Activated T-cell treated with anti-CD3 and anti-CD28 coated beads, Interleukin-2, amount 50 U/mL, for 1 hour (primary cell): ENCODE measurements at places on chromosomes 13 and 19.
A peak's percentile ranks its signal among the peaks of the same experiment; 100 is the strongest.

DNA sequence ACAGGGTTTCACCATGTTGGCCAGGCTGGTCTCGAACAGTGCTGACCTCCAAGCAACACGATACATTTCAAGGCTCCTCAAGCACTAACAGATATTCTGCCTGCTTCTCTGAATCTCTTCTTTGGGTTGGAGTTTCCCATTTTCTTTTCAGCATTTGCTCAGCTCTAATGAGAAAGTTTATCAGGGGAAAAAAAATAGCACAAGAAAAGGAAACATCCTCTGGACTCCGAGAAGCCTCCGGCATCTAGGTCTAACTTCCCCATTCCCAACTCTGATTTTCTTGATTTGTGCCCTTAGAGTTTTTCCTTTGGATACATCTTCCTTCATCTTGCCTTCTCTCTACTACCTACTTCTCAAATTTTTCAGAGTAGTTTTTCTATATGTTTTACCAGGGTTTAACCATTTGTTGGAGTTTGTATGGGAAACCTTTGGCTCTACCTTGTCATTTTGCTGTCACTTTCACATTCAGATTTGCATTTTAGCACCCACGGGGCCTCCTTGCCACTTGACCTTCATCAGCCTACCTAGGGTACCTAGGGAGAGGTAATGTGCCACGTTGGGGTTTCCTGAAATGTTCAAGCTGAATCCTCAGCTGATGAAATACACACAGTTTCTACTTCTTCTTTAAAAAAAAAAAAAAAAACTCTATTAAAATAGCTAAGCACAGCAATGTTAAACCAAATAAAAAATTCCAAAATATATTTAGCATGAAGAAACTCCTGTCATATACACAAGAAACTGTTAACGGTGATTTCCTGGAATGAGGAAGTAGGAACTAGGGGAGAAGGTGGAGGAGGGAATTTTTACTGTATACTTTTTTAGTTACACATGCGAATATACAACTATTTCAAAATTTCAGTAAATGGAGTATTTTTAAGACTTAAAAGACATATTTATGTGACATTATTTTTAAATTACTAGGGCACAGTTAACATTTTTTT, 5.1 kb upstream of the USP12 start:
- DNase-seq, result no peak

- DNase-seq, result peak; percentile 75
Measured at GRCh38 chr19:51690454-51691073, 2.6 kb upstream of the SPACA6 start.

- no peak for DNase-seq
Measured at GRCh38 chr13:46687810-46688209, 109.2 kb downstream of the ESD start.

- peak; percentile 94 for DNase-seq
Measured at GRCh38 chr13:27171827-27172494, 350 bp upstream of the USP12 start.

DNA sequence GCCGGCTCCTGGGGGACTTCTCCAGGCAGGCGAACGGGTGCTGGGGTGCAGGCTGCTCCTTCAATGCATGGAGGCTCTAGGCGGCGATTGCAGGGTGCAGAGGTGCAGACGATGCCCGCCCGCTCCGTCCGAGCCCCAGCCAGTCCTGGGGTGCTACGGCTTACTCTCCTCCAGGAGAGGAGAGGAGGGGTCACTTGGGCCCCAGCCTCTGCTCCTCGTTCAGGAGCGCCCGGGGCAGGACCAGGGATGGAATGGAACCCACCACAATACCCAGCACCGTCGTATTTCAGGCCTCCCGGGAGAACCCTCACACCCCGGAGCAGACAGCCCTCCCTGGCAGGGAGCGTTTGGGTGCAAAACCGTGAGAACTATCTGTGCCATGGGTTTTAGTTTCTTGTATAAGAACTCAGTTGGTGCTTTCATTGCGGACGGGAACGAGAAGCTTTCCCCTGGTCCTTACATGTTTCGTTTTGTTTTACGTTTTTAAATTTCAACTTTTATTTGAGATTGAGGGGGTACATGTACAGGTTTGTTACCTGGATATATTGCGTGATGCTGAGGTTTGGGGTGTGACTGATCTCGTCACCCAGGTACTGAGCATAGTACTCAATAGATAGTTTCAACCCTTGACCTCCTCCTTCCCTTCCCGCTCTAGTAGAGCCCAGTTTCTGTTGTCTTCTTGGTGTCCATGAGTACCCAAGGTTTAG, 46.8 kb downstream of the ARHGEF18 start:
- no peak for DNase-seq

- no peak for DNase-seq
Measured at GRCh38 chr19:10692673-10693264, 8.5 kb upstream of the QTRT1 start.

GRCh38 chr19:56066152-56067023, 54.7 kb downstream of the ZNF787 start:
- DNase-seq, result peak; percentile 70

DNA sequence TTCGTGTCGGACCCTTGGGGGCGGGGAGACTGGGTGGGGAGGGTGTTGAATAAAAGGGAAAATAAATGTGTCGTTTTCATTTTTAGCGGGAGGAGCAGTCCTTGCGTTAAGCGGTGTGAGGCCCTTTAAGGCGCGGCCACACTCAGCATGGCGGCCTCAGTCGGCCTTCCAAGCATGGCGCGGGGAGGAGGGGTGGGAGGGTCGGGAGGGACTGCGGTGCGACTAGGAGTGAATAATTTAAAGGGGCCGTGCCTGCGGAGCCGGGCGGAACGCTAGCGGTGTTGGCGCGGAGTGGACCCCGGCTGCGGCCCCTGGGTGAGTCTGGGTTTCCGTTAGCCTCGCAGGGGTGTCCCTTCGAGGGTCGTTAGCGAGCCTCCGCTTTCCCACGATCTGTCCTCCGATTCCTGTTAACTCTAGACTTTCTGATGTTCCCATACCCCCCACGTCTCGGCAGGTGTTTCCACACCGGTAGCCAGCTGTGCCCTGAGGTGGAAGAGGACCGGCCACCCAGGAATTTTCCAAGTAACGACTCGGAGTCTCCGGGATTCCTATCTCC, 1.5 kb upstream of the PNPLA6 start:
- peak; percentile 83 for DNase-seq

DNA sequence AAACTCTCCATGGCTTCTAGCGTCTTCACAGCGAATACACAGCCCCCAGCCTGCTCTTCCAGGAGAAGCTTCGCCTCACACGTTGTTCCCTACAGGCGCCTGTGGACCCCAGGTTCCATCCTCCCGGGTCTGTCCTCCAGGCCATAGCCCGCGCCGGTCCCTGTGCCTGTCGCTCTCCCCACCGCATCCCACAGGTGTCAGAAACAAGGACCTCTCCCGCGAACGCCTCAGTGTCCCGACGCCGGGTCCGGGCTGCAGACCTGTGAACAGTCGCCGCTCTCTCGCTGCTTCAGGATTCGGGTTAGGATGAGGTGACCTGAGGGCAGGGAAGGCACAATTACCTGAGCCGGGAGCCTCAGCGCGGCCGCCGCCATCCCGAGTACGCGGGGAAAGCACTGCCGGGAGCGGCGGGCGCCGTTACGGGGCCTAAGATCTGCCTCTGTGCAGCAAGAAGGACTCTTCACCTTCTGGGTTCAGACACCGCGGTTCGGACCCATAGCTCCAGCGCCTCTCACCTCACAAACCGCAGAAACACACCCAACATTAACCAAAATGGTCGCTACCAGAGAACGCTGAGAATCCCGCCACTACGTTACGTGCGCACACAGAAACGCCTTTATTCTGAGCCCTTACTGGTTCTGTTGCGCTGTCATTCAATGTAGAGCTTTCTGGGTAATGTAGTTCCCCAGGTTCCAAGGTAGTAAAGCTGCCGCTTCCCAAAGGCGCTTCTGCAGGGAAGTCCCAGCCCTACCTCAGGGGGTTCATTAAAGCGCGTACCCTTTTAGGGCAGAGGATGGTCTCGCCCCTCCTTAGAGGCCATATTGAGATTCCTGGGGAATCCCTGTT, at the start of gene ZNF418:
Gene ZNF418 (minus strand): TSS at position 583 of the 846 bp plus-strand sequence. CDS start 1,580 bp downstream, outside the sequence.
- peak; percentile 38 for DNase-seq

DNA sequence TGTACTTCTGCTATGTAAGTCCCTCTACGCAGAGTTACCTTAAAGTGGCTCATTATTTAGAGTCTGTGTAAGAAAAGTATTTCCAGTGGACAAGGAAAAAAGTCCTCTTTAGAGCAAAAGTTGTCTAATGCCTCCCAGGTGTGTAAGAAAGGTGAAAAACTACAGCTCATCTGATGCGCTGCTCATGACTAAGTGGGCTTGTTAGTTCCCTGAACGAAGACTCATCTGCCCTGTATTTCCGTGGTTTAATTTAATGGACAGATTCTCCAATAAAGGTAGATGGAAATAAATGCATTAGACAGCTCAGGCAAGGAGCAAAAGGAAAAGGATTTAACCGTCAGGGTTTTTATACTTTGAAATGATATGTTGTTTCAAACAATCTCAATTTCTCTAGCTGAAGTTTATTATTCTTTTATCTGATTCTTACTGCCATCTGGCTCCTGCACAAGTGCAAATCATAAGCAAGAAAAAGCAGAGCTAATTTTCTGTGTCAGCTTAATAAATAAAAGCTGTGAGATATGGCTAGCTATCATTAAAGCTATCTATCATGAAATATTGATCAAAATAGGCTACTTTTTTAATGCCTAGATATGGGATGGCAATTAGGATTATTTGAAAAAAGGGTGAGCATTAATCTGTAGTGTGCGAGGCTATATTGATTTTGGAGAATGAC, 73.7 kb upstream of the PCDH9 start:
- no peak for DNase-seq

GRCh38 chr19:29505097-29505824, 20.5 kb upstream of the VSTM2B start:
- no peak for DNase-seq

DNA sequence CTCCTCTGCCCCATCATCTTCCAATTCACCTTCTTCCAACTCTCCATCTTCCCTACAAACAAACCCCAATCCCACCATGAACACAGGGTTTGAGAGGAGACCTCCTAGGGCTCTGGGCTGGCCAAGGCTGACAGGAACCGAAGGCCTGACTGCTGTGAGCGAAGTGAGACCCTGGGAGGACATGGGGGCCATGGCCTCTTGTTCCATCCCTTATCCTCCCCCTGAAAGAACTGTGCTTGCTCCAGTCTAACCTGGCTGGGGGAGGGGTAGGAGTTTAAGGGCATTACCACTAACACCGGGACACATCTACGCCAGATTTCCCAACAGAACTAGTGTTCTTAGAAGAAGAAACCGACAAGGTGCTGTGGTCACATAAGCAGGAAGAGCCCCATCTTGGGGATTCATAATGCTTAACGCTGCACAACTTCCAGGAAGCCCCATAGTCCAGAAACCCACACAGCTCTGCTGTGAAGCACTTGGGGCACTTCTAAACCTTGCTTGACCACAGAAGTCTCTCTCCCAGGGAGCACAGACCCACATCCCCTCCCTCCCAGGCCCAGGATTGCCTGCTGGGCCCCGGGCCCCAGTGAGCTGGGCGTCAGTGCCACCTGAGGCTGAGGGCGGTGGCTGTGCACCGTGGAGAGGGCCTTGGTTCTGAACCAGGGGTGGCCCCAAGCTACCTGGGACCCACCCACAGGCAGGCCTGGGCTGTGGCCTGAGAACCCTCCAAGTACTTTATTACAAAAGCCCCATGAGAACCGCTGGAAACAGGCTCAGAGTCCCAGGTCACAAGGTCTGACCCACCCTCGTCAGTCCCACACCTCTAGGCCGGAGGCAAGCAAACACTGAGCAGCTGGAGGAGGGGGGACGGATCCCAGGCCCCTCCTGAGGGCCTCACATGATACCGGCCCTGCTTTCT, 18.8 kb downstream of the ZC3H4 start:
- DNase-seq, result peak; percentile 54

- DNase-seq, result no peak
Measured at GRCh38 chr13:113526466-113527220, 36.1 kb upstream of the DCUN1D2 start.

- no peak for DNase-seq
Measured at GRCh38 chr19:49793561-49793840, 19.6 kb downstream of the FUZ start.

GRCh38 chr19:41543582-41543981, 32.4 kb upstream of the CEACAM21 start:
- DNase-seq, result no peak

GRCh38 chr13:110638814-110639806, 23.8 kb downstream of the NAXD start:
- DNase-seq, result peak; percentile 8

- DNase-seq, result no peak
Measured at GRCh38 chr13:109144693-109145437, 515.5 kb downstream of the MYO16 start.

DNA sequence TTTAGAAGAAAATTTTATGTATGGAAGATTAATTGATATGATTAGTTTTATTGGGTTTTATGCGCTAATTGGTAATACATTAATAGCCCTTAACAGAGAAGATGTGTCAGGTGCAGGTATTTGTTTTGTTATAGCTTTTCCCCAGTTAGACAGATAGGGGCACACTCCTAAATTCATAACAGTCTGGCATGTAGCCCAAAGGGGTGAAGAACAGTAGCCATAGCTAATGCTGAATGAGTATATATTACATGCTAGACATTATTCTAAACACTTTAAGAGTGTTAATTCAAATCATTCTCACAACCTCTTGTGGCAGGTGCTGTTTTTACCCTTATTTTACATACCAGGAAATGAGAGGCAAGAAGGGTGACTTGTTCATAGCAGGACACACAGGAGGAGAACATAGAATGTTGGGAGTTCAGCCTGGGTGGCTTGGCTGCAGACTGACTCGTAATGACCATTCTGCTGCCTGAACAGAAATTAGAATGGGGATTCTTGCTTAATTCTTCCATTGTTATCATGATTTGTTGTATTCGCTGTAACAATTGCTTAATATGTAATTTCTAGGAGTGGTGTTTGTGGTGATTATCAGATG, 20.1 kb downstream of the PCCA start:
- DNase-seq, result no peak

DNA sequence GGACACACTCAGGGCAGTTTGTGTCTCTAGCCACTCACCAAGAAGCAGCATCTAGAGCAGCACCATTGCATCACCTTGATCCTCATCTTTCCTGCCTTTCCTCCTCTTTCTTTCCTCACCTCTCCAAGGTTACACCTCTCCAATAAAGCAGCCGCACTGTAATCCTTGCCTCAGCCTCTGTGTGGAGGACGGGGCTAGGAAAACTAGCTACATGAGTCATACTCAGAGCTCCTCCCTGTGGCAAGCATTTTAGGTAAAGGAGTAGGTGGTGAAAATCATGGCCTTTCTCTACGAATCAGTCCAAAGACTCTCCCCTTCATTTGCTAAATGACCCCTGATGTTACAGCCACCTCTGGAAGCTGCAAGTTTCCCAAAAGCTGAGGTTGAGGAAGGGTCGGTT, 108.9 kb downstream of the DNAJC15 start:
- no peak for DNase-seq

GRCh38 chr13:32310134-32310706, 4.9 kb downstream of the ZAR1L start:
- DNase-seq, result no peak

- DNase-seq, result no peak
Measured at GRCh38 chr19:16347706-16348105, 23.1 kb downstream of the KLF2 start.

GRCh38 chr13:51286135-51287002, 53.1 kb upstream of the SERPINE3 start:
- peak; percentile 67 for DNase-seq
